ENCODE measurements at places on chromosomes 2 and 18. TPM values are rescaled to one million over a fixed set of nuclear protein-coding genes. Genes with fewer than 3 reads are reported as not detected.
A peak's percentile ranks its signal among the peaks of the same experiment; 100 is the strongest.

GRCh38 chr2:202758604-202759003, 113.0 kb downstream of the ICA1L start:
- no peak for DNase-seq

- DNase-seq: peak; percentile 52
Measured at GRCh38 chr18:64399566-64399965, 250.7 kb upstream of the LINC00305 start.

ITM2C gene
- 101 TPM for total RNA-seq

ERBB4 gene
- 12.7 TPM for total RNA-seq

All from muscle of leg (tissue), 16 donors.